ENCODE measurements at places on chromosomes 6 and 20. TPM values are rescaled to one million over a fixed set of nuclear protein-coding genes. Genes with fewer than 3 reads are reported as not detected.

SLC2A10 gene
- total RNA-seq = 15.1 TPM

CALHM4 gene
- not detected for total RNA-seq

PDE7B gene
- total RNA-seq = 45.3 TPM

RIMS4 gene
- total RNA-seq = 17.2 TPM

C6orf15 gene
- not detected for total RNA-seq

DSP gene
- total RNA-seq = 3.9 TPM

C20orf141 gene
- total RNA-seq = not detected

RSPH3 gene
- total RNA-seq = 7.6 TPM

LGSN gene
- not detected for total RNA-seq

Measured in ovary (tissue), 10 donors.